Left colon (tissue), 2 donors: ENCODE measurements at places on chromosomes 11 and 22. TPM values are rescaled to one million over a fixed set of nuclear protein-coding genes. Genes with fewer than 3 reads are reported as not detected.

GRCh38 chr11:45853332-45854219, 6.3 kb downstream of the CRY2 start:
- DNase-seq: no peak

DNA sequence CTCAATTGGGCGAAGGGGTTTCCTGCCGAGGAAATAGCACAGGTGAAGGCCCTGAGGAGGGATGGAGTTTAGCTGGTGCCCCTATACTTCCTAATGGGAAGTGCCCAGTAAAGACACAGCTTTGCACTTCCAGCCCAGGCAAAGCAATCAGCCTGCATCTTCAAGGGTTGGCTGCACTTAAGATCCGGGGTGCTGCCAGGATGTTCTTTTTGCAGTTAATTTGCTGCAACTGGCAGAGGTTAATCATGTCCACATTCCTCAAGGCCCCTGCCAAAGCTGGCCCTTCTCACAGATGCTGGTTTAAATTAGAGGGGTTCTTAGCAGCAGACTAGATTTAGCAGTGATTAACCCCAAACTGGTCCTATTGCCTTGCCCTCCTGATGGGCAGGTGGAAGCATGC, 137.7 kb upstream of the NAV2 start:
- DNase-seq: no peak

DNA sequence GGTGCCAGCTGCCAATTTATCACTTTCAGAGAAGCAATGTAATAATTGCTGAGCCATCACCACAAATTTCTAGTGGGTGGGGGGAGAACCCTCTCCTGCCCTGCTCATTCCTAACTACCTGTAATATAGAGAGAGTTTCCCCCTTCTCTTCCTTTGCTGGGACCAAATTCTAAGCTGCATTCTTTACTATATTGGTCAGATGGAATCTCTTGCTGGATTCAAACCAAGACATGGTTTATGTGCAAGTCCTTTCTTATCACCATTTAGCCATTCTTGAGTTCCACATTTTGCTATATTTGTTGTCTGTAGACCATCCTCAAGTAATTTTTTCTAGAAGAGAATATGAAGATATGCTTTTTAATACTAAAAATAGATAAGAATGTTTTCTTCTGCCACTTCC, 452.1 kb downstream of the MN1 start:
- no peak for DNase-seq

DNA sequence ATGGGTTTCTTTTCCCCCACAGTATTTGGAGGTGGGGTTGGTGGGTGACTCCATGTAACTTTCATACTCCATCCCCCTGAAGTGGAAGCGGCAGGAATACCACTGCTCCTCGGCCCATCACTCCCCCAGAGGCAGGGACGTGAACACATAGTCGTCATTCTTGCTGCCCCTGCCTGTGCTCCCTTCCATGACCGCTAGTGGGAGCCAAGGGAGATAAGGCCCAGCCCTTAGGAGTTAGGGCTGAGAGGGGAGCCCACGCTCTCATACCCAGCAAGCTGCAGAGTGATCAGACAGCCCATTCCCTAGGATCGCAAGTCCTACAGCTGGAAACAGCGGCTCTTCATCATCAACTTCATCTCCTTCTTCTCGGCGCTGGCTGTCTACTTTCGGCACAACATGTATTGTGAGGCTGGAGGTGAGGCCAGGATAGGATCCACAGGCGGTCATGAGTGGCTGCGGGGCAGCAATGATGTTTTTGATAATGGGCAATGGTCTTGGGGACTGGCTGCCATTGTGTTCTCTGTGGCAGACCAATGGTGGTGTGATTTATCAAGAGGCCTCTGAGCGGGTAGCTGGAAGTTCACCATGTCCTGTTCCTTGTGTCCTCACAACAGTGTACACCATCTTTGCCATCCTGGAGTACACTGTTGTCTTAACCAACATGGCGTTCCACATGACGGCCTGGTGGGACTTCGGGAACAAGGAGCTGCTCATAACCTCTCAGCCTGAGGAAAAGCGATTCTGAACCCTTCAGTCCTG, 15.9 kb downstream of the RHOG start:
- peak; percentile 77 for DNase-seq

The DDX25 gene
- 0.27 TPM for total RNA-seq

GRCh38 chr11:449889-450808, at the start of gene PTDSS2:
Gene PTDSS2, plus strand, starts transcription at chr11:450279. Its CDS starts 177 bp downstream, at chr11:450456.
- peak; percentile 97 for DNase-seq

- DNase-seq: no peak
Measured at GRCh38 chr22:44891293-44891747, 118.5 kb downstream of the PHF21B start.

DNA sequence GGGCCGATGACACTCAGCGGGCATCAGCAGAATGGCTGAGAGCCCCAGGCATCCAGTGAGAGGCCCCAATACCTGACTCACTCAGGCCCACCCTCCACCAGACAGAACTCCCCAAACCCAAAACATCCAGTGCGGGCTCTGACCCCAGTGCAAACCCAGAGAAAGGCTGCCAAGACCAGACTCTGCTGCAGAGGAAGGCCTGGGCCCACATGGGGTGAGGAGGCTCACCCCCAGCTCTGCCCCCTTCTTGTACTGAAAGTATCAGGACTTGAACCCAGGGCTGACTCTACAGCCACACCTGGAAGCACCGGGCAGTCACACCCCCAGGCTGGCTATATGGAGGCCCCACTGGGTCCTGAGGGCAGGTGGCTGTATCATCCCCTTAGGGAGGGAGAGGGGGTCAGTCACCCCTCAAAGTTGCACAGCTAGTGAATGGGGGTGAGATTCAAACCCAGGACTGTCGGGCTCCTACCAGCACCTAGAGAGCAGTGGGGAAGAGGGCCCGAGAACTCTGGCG, 49.3 kb downstream of the IGLL1 start:
- DNase-seq: no peak

DNA sequence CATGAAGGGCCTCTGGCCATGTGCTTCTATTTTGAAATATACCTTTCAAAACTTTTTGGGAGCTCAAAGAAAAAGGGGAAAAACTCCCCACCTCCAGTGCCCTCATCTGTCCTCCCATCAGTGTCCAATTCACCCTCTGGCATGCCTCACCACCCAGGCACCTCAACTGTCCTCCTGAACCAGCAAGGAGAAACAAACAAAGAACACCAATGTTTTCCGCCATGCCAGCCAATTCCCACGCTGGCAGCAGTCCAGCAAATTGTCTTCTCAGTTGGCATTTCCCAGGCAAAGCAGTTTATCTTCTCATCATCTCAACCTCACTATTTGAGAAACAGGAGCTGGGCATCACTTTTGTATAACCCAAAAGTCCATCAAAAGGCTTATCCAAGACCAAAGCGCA, 496.9 kb downstream of the SOX6 start:
- DNase-seq: no peak
